MG63 (cell line): ENCODE measurements at places on chromosomes 5 and 9. TPM values are rescaled to one million over a fixed set of nuclear protein-coding genes. Genes with fewer than 3 reads are reported as not detected.

- no peak for DNase-seq
These were observed 10.3 kb upstream of the NEUROG1 start for GRCh38 chr5:135546101-135546500.

- DNase-seq, result no peak
These were observed 122.4 kb upstream of the NMUR2 start for GRCh38 chr5:152527358-152528052.

- DNase-seq, result no peak
These were observed 90.1 kb downstream of the MPDZ start for GRCh38 chr9:13189362-13189761.

GRCh38 chr9:114096041-114096511 lies 3.0 kb downstream of the KIF12 start:
- DNase-seq, result no peak

- DNase-seq, result no peak
These were observed 53.0 kb upstream of the GRAMD2B start for GRCh38 chr5:126369995-126370731.

PCDHGB2 gene
- total RNA-seq, result 1.6 and 2.5 TPM in 2 replicates

NUTM2F gene
- total RNA-seq, result not detected in 2 replicates

DNA sequence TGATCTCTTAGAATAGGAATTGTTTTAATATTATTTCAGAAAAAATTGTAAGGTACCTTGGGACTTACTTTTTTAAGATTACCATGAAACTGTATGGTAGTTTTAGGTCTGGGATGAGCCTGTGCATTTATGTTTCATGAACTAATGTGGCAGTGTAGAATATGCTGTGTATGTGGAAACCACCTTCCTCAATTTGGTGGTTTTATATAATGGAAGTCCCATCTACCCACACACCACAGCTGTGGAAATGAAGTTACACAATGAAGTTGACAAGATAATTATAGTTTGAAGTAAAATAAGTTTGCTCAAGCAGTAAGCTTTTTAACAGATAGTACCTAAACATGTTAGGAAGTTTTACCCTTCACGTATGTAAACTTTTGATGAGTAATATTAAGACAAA lies 24.4 kb downstream of the WDR36 start:
- no peak for DNase-seq
